Stimulated activated CD4-positive, alpha-beta T cell treated with anti-CD3 and anti-CD28 coated beads, Interleukin-12 subunit alpha, Interleukin-12 subunit beta, amount 100 ng/mL, for 48 hours (primary cell): ENCODE measurements at places on chromosomes 4 and X.

DNA sequence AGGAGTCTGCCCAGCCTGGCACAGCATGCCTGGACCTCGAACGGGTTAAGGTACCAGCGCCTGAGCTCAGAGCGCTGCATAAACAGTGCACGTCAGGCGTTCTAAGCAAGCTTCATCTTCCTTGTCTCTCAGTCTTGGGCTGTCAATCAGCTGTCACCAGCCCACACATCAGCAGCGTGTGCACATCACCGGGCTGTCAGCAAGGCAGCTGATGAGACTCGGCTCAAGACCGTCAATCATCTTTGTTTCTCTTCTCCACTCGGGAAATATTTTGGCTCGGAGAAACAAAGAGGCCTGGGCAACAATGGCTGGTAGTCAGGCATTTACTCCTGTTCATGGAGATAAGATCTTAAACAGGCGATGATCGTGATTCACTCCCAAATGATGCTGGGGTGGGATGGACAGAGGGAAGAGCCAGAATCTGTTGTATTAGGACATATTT lies 141.3 kb downstream of the LDB2 start:
- DNase-seq: no peak

DNA sequence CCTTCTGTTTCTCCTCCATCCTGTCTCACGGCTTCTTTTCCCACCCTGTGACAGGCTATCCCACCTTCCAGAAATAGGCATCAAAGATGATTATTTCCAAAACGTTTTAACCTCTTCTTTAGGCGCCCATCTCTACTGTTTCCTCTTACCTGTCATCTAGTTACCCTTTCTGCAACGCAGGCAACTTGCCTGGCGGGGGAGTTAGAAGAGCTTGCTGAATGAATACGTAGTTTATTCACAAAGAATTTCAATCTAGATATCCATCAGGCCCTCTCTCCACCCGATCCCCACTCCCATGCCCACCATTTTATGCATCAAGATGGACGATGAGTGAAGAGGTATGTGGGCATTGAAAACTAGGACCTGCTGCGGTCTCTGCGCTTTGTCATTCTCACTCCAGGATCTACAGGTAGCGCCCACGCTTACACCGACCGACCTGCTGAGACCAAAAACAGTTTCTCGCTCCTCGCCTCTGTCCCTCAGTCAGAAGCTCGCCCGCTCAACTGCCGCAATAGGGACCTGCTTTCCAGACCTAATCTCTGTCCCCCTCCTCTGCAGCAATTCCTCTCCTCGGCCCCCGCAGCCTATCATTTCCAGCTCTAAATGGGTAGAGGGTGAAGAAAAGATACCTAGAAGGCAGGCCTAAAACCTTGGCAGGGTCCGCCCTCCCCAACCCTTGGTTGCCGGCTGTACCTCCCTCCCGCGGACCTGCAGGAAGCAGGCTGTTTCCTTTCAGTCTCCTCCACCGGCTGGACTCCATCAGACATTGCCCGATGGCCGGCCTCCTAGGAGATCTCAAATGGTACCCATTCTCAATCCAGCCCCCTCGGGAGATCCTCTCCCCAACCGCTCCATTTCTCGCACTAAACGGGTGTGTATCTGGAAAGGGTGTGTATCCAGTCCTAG lies 624 bp downstream of the BEX5 start:
- DNase-seq: peak; percentile 5

GRCh38 chr4:125434136-125434535 lies 119.4 kb downstream of the FAT4 start:
- DNase-seq: no peak

DNA sequence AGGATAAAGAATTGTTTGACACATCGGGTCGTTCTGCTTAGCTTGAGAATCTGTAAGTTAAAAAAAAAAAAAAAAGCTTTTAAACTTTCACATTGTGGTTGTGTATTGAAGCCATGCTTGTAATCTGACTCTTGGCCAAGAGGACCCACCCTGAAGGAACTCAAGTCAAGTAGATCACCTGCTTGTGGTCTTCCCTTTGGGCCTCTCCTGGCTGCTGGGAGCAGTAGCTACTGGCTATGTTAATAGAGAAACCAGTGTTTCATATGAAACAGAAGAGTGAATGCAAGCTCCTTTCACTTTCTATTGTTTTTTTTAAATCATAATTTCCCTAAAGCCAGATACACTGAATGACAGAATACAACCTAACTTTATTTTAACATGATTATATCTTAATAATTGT lies 402.4 kb upstream of the NDST4 start:
- no peak for DNase-seq

DNA sequence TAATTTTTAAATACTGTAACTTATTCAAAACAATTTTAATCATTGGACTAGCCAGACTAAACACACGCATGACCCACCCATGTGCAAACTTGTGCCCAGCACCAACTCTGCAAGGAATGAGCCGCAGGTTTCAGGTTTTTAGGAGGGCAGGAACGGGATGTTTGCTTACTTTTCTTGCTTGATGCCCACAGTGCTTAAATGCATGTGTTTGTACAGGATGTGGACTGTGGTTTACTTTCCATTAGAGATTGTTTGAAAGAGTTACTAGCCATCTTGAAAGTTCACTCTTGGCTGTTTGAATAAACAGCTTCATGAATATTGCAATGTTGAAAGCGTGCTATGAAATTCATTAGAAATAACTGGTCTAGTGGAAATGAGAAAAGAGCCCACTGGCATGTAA lies 83.3 kb downstream of the STK32B start:
- no peak for DNase-seq

GRCh38 chr4:28913466-28913865 lies 1806.7 kb upstream of the PCDH7 start:
- DNase-seq: no peak

- no peak for DNase-seq
These were observed 6.9 kb upstream of the HDAC6 start for GRCh38 chrX:48794911-48795515.

DNA sequence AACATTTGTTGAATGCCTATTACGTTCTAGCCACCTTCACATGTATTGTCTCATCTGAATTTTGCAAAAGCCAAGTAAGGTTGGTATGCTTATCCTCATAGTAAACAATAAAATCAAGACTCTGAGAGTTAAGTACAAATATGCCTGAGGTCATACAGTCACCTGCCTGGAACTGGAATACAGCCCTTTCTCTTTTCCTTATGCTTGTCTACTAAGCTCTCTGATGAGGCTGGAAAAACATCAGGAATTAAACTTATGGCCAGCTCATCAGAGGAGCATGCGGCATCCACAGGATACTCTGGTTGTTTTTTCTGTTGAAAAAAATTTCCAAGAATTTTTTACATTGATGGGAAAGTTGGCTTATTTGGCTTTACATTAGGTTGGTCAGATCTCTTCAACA lies 35.5 kb downstream of the NCAPG start:
- no peak for DNase-seq

DNA sequence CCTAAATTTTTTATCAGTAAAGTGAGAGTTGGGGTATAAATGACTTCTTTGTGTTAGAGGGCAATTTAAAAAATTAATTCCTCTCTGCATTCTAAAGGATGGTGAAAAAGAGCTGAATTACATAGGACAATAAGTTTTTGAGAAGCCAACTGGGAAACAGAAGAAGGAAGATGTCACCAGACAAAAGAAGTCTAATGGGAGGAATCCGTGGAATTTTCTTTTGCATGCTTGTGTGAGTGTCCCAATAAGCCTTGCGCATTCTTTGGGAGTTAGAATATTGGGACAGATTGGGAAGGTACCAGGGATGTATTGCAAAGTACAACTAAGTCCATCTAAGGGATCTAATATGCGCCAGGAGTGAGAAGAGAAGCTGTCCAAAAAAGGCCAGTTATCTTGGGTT lies 35.1 kb upstream of the NR3C2 start:
- DNase-seq: no peak

DNA sequence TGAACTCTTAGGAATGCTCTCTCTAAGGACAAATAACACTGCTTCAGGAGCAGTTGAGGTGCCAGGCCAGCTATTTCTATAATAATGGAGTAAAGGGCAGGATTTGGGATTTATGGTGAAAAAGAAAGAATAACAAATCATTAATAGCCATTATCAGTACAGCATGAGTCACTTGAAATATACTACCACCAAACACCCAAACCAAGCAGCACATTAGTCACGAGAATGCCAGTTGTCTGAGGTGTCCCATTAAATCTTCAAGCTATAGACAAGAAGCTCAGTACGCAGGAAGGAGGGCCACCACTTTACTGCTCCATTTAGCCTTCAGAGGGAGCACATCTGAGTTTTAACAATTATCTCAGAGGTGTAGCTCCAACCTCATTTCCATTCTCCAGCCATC lies 106.8 kb upstream of the MAGEA10 start:
- DNase-seq: no peak

- DNase-seq: no peak
These were observed 79.2 kb downstream of the TMEM164 start for GRCh38 chrX:110082161-110082560.

DNA sequence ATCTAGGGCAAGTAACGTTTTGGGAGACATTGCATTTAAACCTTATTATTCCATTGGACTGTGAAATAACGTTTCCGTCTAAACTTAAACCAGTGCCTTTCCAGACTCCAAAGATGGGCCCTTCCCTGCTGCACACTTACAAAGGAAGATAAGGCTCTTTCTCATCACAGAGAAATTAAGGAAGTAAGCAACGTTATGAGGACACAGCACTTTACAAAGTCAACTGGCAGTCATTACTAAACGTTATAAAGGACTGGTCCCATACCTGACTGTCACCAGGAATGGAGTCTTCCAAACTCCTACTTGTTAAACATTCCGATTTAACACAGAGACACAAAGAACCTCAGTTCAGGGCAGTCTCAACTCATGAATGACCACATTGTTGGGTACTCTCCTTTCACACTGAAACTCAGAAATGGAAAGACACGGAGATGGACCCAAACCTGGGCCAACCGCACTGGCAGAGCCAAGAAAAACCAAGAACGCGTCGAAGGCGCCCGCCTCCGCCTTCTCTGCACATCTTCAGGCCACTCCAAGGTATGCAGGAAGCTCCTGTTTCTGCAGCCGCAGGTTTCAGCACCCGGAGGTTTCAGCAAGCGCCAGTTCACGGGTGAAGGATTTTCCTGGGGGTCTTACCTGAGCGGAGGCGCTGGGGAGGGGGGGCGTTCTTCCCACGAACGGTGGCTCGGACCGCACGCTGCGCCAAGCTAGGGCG lies 670 bp downstream of the PAPSS1 start:
- peak; percentile 13 for DNase-seq

- DNase-seq: no peak
These were observed 400.7 kb downstream of the DCAF12L2 start for GRCh38 chrX:125765347-125765746.

DNA sequence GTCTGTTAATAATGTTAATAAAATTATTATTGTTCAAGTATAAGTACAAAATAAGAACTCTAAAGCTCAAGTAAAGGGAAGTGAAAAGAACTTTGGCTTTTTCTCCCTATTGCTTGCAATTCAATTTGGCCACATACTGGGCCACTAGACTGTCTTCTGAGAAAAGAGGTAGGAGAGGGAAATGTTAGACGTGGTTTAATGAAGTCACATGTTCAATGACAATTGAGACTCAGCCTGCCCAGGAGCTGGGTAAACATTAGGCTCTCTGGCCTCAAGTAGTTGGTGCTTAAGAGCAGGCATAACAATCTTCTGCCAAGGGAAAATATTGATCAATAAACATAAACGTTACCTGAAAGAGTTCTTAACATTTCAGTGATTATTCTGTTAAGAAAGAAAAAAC lies 15.1 kb upstream of the PRSS12 start:
- DNase-seq: no peak

DNA sequence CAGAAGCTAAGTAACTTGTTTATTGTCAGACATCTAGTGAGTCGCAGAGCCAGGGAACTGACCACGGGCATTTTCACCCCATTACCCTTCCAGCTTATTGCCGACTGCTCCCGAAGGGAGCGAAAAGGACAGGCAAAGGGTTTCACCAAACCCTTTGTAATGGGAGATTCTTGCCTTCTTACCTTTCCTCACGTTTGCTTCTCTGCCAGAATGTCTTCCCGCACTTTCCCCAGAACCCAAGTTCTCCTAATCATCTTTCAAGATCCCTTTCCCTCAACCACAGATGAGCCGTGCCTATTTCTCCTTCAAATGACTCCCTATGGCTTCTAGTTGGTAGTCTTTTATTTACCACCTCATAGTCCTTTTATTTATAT lies 520 bp upstream of the SRP72 start:
- no peak for DNase-seq

GRCh38 chr4:7649741-7650531 lies 215.2 kb upstream of the PSAPL1 start:
- peak; percentile 35 for DNase-seq

DNA sequence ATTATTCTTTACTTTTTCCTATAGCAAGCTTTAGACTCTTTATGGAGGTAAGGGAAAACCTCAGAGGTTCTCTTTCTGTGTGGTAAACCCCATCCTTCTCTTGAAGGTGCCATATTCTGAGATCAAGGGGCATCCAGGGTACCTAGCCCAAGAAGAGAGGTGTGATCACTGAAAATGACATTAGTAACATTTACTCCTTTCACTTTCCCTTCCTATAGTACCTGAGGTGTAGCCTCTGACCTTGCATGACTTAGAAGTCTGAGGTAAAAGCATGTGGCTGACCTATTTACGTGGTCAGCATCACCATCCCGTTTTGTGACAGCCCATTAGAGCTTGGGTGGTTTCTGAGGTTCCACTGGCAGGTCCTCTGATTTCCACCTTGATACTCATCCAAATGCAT lies 25.7 kb downstream of the SGMS2 start:
- DNase-seq: no peak

- no peak for DNase-seq
These were observed 52.8 kb downstream of the PDLIM5 start for GRCh38 chr4:94504545-94504944.

DNA sequence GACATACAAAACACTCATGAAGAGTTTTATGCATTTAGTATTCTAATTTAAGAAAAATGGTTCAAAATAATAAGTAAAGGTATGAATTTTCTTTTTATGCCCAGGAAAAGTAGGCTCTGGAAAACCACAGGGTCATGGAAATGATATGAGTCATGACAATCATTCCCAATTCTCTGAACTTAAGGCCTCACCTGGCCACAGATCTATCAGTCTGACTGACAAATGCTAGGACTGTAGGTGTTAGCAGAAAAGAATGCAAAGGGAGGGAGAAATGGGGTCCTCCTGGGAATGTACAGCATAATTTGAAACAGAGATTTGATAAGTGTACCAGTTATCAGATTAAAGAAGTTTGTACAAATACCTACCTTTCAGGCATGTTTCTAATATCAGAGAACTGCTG lies 270.5 kb upstream of the ARSJ start:
- no peak for DNase-seq

GRCh38 chr4:148059617-148060180 lies 327.8 kb downstream of the ARHGAP10 start:
- DNase-seq: no peak

- no peak for DNase-seq
These were observed 136.5 kb upstream of the HS3ST1 start for GRCh38 chr4:11565213-11565612.

GRCh38 chr4:141501931-141502330 lies 134.5 kb upstream of the IL15 start:
- no peak for DNase-seq

GRCh38 chrX:73021361-73022092 lies 18.8 kb downstream of the PABPC1L2B start:
- DNase-seq: no peak

DNA sequence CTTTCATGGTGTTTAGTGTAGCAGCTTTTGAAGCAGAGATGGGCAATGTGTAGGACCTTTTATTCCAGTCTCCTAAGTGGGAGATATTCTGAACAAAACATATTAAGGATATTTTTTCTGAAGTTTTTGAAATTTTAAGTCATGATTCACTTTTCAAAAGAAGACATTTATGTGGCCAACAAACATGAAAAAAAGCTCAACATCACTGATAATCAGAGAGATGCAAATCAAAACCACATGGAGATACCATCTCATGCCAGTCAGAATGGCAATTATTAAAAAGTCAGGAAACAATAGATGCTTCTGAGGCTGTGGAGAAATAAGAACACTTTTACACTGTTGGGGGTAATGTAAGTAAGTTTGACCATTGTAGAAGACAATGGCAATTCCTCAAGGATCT lies 76.0 kb downstream of the FAT4 start:
- no peak for DNase-seq
